ENCODE measurements at places on chromosomes 2 and 18. TPM values are rescaled to one million over a fixed set of nuclear protein-coding genes. Genes with fewer than 3 reads are reported as not detected.

The SAG gene
- 0.09 TPM for total RNA-seq

The NCKAP5 gene
- 0.37 TPM for total RNA-seq

The SALL3 gene
- not detected for total RNA-seq

The HRH4 gene
- not detected for total RNA-seq

The ARL4C gene
- total RNA-seq, result 32.2 TPM

GRCh38 chr18:59520562-59521355 lies 161.7 kb upstream of the LMAN1 start:
- no peak for DNase-seq

DNA sequence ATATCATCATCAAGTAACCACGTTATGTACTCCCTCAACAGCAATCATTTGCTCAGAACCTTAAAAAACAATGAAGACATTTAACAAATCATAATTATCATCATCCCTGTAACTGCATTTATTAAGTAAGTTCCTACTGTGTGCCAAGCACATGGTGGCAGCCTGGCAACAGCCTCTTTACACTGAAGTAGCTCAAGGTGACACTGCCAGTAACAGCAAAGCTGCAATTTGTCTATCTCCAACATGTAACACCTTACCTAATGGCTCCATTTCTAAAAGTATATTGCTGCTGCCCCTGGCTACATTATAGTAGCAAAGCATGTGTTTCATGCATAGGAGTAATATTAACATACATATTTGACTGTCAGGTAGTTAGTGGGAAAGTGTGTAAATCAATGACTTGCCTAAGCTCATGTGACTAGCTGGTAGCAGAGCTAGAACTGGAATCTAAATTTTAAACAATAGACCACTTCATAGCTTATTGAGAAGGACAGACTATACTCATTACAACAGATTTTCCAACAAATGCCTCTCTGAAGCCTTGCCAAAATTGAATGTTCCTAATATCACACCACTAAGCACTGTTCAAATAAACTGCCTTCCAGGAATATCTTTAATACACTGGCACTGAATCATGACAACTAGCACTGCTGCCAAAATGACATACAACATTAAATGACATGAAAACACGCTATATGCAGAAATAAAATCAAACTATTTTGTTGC lies 86.7 kb downstream of the L3MBTL4 start:
- no peak for DNase-seq

- no peak for DNase-seq
These were observed 115.3 kb upstream of the RIOK3 start for GRCh38 chr18:23337599-23338444.

- DNase-seq, result no peak
These were observed 4.3 kb downstream of the SOCS6 start for GRCh38 chr18:70293166-70293565.

DNA sequence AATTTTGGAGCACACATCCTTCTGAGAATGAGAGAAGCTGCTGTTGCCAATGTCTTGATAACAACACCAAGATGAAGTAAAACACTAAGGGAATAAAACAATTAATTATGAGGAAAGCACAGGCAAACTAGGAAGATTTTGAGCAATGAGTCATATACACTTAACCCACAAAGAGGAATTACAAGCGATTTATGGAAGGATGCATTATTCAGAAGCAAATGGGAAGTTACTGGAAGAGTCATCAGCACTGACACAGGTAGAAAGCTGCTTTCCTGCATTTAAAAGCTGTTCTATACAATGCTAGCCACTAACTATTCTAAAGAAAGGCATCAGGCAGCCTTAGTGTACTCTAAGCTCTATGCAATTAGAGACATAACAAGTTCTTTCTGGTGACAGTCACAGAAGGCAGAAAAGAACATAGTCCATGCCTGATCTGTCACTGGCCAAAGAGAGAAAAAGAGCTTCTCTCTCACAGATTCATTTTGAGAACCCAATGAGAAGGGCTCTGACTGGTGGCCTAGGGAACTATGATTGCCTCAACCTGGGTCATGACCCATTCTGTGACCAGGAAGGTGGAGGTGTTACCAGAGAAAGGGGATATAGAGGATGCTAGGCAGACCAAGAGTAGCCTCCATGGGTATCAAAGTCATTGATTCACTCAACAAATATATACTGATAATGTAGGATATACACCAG lies 45.4 kb downstream of the M1AP start:
- no peak for DNase-seq

DNA sequence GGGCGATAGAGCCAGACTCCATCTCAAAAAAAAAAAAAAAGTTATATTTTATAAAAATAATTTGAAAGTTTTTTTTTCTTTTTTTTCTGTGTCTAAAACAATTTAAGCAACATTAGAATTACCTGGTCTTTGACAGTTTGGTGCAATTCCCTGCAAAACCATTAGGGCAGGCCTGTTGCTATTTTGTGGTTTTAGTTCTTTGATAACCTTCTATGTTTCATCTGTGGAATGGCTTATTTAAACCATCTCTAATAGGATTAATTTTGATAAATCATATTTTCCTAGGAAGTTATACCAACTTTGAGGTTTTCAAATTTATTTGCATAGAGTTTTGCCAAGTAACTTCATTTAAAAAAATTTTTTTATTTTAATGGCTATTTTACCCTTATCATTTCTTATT lies 141.2 kb upstream of the TWIST2 start:
- DNase-seq, result no peak

DNA sequence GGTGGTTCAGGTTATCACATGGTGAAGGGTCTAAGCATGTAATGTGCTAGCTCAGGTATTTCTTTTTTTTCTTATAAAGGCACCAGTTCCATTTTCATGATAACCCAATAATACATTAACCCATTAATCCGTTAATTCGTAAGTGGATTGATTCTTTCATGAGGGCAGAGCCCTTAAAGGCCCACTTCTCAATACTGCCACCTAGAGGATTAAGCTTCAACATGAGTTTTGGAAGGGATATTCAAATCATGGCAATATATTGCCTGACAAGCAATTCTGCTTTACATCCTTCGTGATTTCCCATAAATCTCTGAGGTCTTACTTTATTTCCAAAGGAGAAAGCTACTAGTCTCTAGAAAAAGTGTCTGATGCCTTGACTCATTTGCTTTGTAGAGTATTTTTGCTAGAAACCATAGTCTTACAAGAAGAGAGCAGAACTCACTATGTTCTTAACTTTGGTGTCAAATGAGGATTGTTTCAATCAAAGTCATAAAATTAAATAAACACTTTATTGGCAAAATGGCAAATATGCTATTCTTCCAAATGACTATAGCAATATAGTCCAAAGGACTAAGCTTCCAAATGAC lies 271.3 kb downstream of the KCNS3 start:
- no peak for DNase-seq

DNA sequence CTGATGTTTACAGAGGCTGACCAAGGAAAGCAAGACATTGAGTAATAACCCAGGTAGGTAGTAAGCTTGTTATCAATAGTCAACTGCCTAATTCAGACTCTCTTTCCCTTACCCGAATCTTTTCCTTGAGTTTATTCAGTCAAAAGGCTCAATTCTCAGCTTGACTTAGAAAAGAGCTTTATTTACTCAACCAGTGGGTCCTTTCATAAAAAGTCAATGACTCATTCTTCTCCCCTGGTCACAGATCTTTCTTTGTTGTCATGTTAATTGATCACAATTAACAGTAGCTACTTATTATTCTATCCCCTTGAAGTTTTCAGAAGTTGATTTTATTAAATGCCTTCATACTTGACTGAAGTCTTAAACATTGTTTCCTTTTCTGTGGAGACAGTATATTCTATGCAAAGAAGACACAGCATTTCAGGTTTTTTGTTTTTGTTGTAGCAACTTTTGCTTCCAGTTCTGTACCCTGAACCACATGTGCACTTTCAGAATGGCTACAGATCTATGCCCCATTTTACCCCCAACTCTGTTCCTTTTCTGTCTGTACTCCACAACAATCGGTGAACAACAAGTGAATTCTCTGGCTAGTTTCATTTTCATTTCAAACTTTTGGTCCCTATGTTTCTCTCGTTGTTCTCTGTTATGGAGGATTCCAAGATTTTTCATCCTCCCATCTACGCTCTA lies 428.3 kb downstream of the NCKAP5 start:
- DNase-seq, result no peak

- DNase-seq, result no peak
These were observed 797 bp downstream of the TTC32 start for GRCh38 chr2:19900931-19901441.
